HT-29 (cell line): ENCODE measurements at places on chromosomes 4 and X.

DNA sequence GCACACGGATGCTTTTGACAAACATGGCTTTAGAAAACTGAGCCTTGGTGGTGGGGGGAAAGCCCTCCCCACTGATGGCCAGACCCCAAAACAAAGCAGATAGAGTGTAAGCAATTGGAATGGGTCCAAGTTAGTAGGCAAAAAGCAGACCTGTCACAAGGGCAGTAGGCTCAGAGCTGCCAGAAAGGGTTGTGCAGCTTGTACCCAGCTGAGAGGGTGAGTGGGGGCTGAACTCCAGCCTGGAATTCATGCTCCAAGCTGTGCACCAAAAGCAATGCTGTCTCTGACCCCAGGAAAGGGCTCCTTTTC, 101.1 kb upstream of the TEX13D start:
- no peak for DNase-seq

DNA sequence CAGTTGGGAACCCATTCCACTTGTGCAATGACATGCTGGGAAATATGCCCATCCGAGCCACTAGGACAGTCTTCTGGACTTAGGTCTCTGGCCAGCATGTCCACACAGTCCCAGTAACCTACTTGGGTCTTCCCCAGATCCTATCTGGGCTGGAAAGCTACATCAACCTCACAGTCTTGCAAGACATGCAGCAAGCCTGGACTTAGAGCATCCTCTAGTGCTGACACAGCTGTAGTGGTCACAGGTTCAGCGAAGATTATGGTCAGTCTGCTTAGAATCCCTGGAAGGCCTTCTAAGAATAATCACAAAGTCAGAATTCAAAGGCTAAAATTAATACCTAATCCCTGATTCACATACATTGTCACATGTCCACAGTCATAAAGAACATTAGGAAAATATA, 842.7 kb downstream of the STPG2 start:
- no peak for DNase-seq

DNA sequence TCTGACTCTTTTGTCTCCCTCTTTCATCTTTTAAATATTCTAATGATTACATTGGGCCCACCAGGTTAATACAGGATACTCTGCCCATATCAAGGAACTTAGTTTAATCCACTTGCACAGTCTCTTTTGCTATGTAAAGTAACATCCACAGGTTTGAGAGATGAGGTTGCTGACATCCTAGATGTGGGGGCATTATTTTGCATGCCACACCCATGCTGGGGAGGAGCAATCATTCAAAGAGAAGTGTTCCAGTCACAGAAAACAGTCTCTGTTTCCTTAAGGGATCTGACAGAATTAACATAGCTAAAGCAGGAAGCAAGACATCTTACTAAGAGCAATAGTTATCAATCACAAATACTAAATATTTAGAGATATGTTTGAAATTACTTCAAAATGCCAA, 11.5 kb upstream of the TRAM1L1 start:
- DNase-seq = no peak

GRCh38 chr4:42654631-42655268, 2.2 kb downstream of the ATP8A1 start:
- peak; percentile 29 for DNase-seq

GRCh38 chr4:153432965-153433753, 33.0 kb upstream of the TMEM131L start:
- peak; percentile 82 for DNase-seq

DNA sequence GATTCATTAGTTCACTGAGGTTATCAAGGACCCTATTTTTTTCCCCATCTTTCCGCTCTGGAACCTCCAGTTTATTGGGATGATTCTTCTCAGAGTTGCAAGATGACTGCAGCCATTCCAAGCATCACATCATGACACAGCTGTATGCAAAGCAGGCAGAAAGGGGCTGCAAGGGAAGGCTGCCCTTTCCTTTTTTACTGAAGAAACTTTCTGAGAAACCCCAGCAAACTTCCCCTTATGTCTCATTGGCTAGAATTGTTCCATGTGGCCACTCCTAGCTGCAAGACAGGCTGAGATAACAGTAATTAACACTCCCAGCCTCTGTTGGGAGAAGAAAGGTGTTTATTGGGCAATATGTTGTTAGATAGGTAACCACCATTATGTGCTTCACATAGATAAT, 102.6 kb downstream of the SATL1 start:
- no peak for DNase-seq

- DNase-seq = no peak
Measured at GRCh38 chrX:74063426-74064155, 240.4 kb upstream of the ZCCHC13 start.

- DNase-seq = peak; percentile 5
Measured at GRCh38 chr4:8274765-8275547, 5.4 kb downstream of the HTRA3 start.
